Ovary (tissue), 10 donors: ENCODE measurements at places on chromosomes 1 and 21. TPM values are rescaled to one million over a fixed set of nuclear protein-coding genes. Genes with fewer than 3 reads are reported as not detected.
A peak's percentile ranks its signal among the peaks of the same experiment; 100 is the strongest.

The DISP3 gene
- 0.08 TPM for polyA plus RNA-seq

The PRAMEF26 gene
- not detected for polyA plus RNA-seq

- no peak overlapping the region for H3K27ac ChIP-seq
- H3K36me3 ChIP-seq: no peaks in the 10 kb centered on the region
- peaks cover 1% of the 10 kb centered on the region for H3K4me1 ChIP-seq
- no peak for DNase-seq
Measured at GRCh38 chr1:167467752-167468151, 50.6 kb downstream of the CD247 start.

DNA sequence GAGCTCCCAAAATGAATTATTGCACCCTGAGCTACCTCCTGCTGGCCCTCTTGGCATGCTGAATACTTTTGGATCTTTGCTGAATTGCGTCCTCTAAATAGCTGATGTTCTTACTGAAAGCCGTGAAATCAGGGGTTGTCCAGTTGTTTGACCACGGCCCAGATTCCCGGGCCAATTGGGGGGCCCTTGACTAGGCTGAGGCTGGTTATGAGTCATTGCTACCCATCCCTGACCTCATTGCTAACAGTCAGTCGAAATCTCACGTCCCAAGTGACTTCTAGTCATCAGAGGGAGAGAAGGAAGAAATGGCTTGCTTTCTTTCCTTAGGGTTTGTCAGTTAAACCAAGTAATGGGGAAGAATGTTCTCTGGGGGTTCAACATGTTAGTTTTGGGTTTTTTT is 37.4 kb downstream of the SMYD2 start:
- DNase-seq: no peak
- no peak overlapping the region for H3K27ac ChIP-seq
- no peaks in the 10 kb centered on the region for H3K27me3 ChIP-seq
- H3K4me3 ChIP-seq: no peak overlapping the region

The TOMM40L gene
- polyA plus RNA-seq: 10.4 TPM

- H3K4me3 ChIP-seq: no peak overlapping the region
- no peaks in the 10 kb centered on the region for H3K36me3 ChIP-seq
- peaks cover 9% of the 10 kb centered on the region for H3K4me1 ChIP-seq
- no peaks in the 10 kb centered on the region for H3K27me3 ChIP-seq
- DNase-seq: no peak
- H3K27ac ChIP-seq: peak overlapping the region; percentile 36
Measured at GRCh38 chr21:16215663-16216183, 485.9 kb downstream of the USP25 start.

GRCh38 chr21:45820171-45821091 is 161.1 kb upstream of the COL6A1 start:
- no peaks in the 10 kb centered on the region for H3K36me3 ChIP-seq
- H3K27me3 ChIP-seq: no peaks in the 10 kb centered on the region
- H3K4me3 ChIP-seq: no peak overlapping the region
- H3K27ac ChIP-seq: no peak overlapping the region
- peaks cover 3% of the 10 kb centered on the region for H3K4me1 ChIP-seq
- DNase-seq: peak; percentile 68

- no peak for DNase-seq
- H3K4me3 ChIP-seq: no peak overlapping the region
- no peaks in the 10 kb centered on the region for H3K4me1 ChIP-seq
- H3K36me3 ChIP-seq: no peaks in the 10 kb centered on the region
- H3K27me3 ChIP-seq: no peaks in the 10 kb centered on the region
- H3K27ac ChIP-seq: no peak overlapping the region
Measured at GRCh38 chr1:22238356-22239224, 95.7 kb upstream of the WNT4 start.

DNA sequence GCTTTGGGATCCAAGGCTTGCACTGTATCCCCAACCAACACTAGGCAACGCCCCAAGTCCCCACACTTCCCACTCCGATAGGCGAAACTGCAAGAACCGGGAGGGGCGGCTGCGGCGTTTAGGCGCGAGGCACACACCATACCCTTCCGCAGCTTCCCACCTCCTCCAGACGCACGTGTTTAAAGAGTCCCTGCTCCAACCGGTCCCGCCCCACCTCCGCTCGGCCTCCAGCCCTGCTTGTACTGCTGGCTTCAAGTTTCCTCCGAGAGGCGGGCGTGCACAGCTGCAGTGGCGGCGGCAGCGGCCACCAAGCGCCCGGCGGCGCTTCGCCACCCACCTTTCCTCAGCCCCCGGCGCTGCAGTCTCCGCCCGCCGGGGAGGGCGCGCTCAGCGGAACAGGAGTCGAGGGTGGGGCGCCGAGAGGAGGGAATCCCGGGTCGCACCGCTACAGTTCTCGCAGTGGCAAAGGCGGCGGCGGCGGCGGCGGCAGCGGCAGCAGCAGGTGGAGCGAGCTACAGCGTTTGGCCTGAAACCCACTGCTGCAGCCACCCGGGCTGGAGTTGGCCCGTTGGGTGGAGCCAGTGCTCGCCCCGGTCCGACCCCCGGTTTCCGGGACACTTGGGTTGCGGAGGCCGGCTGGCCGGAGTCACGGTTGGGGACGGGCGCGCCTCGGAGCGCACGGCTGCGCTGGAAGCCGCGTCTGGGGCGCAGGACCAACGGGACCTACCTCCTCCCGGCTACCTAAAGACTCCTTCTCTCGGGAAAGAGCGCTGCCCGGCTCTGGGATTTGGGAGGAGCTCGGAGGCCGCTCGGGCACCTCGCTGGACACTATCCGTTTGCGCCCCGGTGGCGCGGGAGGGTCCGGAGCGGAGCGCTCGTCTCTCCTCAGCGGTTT is at the start of gene CNIH3:
Gene CNIH3, plus strand, starts transcription at position 457 of the 895 bp plus-strand sequence. CDS start 858 bp downstream, outside the sequence.
- H3K36me3 ChIP-seq: no peaks in the 10 kb centered on the region
- H3K27ac ChIP-seq: no peak within 1 kb of the TSS
- peaks cover 9% of the 10 kb centered on the region for H3K4me1 ChIP-seq
- no peaks in the 10 kb centered on the region for H3K27me3 ChIP-seq

DNA sequence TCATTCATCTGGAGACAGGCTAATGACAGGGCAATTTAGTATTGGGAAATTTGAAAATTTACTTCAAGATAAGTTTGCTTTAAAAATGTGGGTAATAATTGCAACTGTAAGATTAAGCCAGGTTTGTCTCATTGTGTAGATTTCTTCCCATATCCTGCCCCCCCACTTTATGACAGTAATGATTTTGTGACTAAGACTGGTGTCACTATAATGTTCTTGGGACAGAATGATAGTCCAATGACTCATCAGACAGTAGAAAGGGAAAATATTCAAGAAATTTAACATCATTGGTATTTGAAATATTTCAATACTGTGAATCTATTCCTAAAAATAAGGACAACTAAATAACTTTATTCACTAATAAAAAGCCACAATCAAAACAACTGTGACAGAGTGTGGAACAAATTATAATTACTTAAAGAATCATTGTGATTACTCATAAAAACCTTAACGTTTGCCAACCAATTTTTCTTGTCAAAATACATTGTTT is 36.7 kb downstream of the FH start:
- no peak overlapping the region for H3K27ac ChIP-seq
- DNase-seq: no peak
- H3K36me3 ChIP-seq: no peaks in the 10 kb centered on the region
- H3K4me3 ChIP-seq: no peak overlapping the region

DNA sequence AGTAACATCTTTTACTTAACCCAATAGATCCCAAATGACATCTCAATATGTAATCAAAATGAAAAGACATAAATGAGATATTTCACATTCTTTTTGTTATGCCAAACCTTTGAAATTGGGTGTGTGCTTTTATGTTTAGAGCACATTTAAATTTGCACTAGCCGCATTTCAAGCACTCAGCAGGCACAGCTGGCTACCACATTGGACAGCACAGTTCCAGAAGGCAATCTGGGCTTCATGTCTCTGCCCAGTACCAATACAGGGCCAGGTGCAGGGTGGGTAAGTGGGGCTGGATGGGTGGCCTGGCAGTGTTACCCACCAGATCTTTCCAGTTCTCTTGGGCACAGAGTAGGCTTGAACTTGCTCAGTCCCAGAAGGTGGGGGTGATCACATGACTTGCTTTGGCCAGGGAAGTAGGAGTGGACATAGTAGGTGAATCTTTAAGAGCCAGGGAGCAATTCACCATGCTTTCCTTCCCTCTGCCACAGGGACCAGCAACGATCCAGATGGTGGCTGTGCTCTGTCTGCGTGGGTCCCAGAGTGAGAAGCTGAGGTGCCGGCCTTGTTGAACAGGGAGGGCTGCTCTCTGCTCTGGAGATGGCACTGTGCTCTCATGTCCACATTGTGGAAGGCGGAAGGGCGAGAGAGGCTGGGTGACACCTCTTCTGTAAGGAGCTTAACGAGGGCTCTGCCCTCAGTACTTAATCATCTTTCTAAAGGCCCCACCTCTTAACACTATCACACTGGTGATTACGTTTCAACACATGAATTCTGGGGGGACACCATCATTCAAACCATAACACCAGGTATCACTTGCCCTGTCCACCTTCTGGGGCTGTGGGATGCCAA is 261.4 kb downstream of the GRIK3 start:
- H3K27me3 ChIP-seq: no peaks in the 10 kb centered on the region
- DNase-seq: no peak
- no peaks in the 10 kb centered on the region for H3K4me1 ChIP-seq
- no peak overlapping the region for H3K4me3 ChIP-seq
- no peaks in the 10 kb centered on the region for H3K36me3 ChIP-seq
- H3K27ac ChIP-seq: no peak overlapping the region

The LDLRAD1 gene
- 0.22 TPM for polyA plus RNA-seq

The C1orf74 gene
- 2.5 TPM for polyA plus RNA-seq

The TBX19 gene
- polyA plus RNA-seq: 3.7 TPM

- no peak for DNase-seq
- no peaks in the 10 kb centered on the region for H3K27me3 ChIP-seq
- H3K4me3 ChIP-seq: no peak overlapping the region
- no peaks in the 10 kb centered on the region for H3K4me1 ChIP-seq
- no peaks in the 10 kb centered on the region for H3K36me3 ChIP-seq
- no peak overlapping the region for H3K27ac ChIP-seq
Measured at GRCh38 chr1:205589618-205590456, 42.0 kb downstream of the ELK4 start.

The VANGL1 gene
- 11.0 TPM for polyA plus RNA-seq

The TRABD2B gene
- polyA plus RNA-seq: 1.1 TPM

- H3K27me3 ChIP-seq: no peaks in the 10 kb centered on the region
- H3K27ac ChIP-seq: no peak overlapping the region
- DNase-seq: no peak
Measured at GRCh38 chr1:66758241-66758755, 6.0 kb downstream of the DYNLT5 start.

DNA sequence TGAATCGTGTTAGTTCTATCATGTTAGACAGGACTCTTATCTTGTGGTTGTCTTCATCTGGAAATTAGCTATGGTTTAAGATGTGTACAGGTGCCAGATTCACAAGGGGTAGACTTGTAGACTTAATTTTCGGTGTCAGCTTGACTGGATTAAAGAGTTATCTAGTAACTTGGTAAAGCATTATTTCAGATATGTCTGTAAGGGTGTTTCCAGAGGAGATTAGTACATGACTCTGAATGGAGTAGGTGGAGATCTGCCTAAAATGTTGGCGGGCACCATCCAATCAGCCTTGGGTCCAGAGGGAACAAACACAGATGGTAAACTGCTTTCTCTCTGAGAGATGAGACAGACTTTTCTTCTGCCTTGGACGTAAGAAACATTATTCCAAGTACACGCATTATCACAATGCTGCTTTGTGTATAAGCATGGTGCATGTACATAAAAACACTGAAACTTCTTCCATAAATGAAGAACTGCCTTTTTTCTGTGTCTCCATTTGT is 434.6 kb downstream of the SMYD3 start:
- no peaks in the 10 kb centered on the region for H3K36me3 ChIP-seq
- H3K27me3 ChIP-seq: no peaks in the 10 kb centered on the region
- no peak overlapping the region for H3K27ac ChIP-seq
- no peak for DNase-seq

The SPRR2F gene
- polyA plus RNA-seq: 109 TPM

DNA sequence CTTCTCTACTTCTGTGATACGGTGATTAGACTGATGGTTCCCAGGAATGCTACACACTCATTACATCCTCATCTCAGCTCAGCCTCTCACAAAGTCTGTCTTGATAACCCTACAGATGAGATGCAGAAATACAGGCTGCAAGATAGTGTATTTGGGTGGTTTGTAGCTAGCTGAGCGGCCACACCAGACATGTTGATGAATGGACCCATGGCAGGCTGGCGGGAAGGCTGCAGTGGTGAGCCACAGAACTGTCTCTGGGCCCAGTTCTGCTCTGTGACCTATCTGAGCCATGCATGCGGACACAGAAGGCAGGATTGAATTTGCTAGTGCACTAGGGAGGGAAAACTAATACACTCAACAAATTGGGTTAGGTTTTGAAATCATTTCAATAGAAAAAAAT is 71.9 kb downstream of the LRRN2 start:
- H3K36me3 ChIP-seq: no peaks in the 10 kb centered on the region
- no peak overlapping the region for H3K4me3 ChIP-seq
- H3K4me1 ChIP-seq: no peaks in the 10 kb centered on the region
- H3K27ac ChIP-seq: no peak overlapping the region

The OR2L3 gene
- not detected for polyA plus RNA-seq

GRCh38 chr1:11629184-11630016 is 24.8 kb downstream of the FBXO2 start:
- H3K4me1 ChIP-seq: no peaks in the 10 kb centered on the region
- DNase-seq: no peak
- H3K4me3 ChIP-seq: no peak overlapping the region
- H3K36me3 ChIP-seq: no peaks in the 10 kb centered on the region
- H3K27me3 ChIP-seq: no peaks in the 10 kb centered on the region

DNA sequence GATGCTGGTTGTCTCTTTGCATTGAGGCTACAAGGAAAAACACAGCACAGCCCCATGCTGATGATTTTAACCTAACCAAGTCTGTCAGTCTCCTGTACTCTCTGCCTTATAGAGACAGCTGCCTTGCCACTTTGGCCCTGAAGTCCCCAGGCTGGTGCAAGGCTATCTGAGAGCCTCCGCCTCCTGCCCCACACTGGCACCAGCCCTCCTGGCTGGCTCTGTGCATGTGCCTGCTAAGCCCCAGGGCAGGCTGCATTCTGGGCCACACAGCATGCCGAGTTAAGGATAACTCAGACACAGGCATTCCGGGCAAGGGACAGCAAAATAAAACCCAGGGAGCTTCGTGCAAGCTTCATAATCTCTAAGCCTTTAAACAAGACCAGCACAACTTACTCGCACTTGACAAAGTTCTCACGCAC is 910 bp downstream of the RUNX1 start:
- no peak overlapping the region for H3K27ac ChIP-seq
- no peaks in the 10 kb centered on the region for H3K27me3 ChIP-seq
- DNase-seq: no peak
- peaks cover 1% of the 10 kb centered on the region for H3K4me1 ChIP-seq

DNA sequence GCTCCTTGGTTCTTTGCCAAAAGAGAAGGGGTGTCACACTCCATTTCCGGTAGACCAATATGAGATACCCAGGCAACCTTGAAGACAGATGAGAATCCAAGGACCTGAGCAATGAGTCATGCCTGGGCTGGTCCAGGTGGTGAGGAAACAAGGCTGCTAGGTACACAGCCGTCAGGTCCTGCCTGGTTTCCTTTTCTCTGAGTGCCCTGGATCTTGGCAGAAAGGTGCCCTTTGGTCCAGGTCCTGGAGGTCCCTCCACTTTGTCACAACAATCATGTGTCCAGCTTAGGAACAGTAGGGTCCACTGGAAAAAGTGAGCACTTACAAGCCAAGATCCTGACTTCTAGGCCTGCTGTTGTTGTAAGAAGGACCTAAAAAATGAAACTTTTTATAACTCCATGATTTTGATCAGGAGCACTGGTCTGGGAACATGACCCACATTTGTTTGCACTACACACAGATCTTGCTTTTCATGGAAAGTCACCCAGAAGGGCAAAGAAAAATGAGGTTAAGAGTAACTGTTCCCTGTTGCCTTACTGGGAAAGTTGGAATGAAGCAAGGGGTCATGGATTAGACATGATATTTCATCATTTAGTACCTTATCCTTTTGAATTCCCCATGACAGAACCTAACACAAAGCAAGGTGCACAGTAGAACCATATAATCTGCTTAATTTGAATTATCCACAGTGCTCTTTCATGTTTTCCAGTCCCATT is 94.7 kb downstream of the PAPPA2 start:
- H3K27ac ChIP-seq: no peak overlapping the region
- H3K27me3 ChIP-seq: no peaks in the 10 kb centered on the region
- no peaks in the 10 kb centered on the region for H3K4me1 ChIP-seq
- H3K4me3 ChIP-seq: no peak overlapping the region
- H3K36me3 ChIP-seq: no peaks in the 10 kb centered on the region
